ENCODE measurements at places on chromosomes 5 and 9. TPM values are rescaled to one million over a fixed set of nuclear protein-coding genes. Genes with fewer than 3 reads are reported as not detected.

Gene PCDHGB6
- 2.8 TPM for total RNA-seq

Gene SEC61B
- total RNA-seq: 180 TPM

Gene FCN2
- total RNA-seq: not detected

Gene GARNL3
- 5.0 TPM for total RNA-seq

Gene IL33
- not detected for total RNA-seq

Gene ADGRV1
- total RNA-seq: under 0.01 TPM

Gene CD180
- total RNA-seq: not detected

Gene NR3C1
- total RNA-seq: 62.8 TPM

Gene PTTG1
- 95.0 TPM for total RNA-seq

Gene PCDHA2
- not detected for total RNA-seq

Gene HRCT1
- 1.7 TPM for total RNA-seq

Gene MLANA
- not detected for total RNA-seq

Gene IL9
- not detected for total RNA-seq

Gene GFPT2
- total RNA-seq: 20.8 TPM

Gene MTAP
- total RNA-seq: 33.6 TPM

DNA sequence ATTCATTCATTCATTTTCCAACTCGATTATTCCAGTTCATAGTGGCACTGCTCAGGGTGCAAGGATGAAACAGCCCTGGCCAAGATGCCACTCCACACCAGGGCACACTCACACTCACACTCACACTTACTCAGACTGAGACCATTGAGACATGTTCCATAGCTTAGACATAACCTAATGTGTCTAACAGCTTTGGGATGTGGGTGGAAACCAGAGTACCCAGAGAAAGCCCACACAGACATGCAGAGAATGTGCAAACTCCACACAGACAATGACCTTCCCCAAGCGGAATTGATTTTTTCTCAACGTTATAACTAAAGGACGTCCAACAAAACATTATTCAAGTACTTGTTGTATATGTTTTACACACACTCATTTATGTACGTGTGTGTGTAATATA lies 1363.5 kb downstream of the EFNA5 start:
- no peaks in the 10 kb centered on the region for H3K27me3 ChIP-seq
- DNase-seq: no peak
- no peaks in the 10 kb centered on the region for H3K36me3 ChIP-seq
- H3K4me1 ChIP-seq: no peaks in the 10 kb centered on the region

GRCh38 chr5:168468836-168469235 lies 17.4 kb upstream of the RARS1 start:
- H3K27me3 ChIP-seq: no peaks in the 10 kb centered on the region
- H3K36me3 ChIP-seq: peaks cover 4% of the 10 kb centered on the region
- no peak overlapping the region for H3K4me3 ChIP-seq
- peaks cover 19% of the 10 kb centered on the region for H3K4me1 ChIP-seq
- peak; percentile 93 for DNase-seq

GRCh38 chr5:39471836-39472508 lies 47.2 kb upstream of the DAB2 start:
- no peaks in the 10 kb centered on the region for H3K27me3 ChIP-seq
- no peak overlapping the region for H3K4me3 ChIP-seq
- no peaks in the 10 kb centered on the region for H3K36me3 ChIP-seq
- DNase-seq: peak; percentile 55
- no peak overlapping the region for H3K27ac ChIP-seq

DNA sequence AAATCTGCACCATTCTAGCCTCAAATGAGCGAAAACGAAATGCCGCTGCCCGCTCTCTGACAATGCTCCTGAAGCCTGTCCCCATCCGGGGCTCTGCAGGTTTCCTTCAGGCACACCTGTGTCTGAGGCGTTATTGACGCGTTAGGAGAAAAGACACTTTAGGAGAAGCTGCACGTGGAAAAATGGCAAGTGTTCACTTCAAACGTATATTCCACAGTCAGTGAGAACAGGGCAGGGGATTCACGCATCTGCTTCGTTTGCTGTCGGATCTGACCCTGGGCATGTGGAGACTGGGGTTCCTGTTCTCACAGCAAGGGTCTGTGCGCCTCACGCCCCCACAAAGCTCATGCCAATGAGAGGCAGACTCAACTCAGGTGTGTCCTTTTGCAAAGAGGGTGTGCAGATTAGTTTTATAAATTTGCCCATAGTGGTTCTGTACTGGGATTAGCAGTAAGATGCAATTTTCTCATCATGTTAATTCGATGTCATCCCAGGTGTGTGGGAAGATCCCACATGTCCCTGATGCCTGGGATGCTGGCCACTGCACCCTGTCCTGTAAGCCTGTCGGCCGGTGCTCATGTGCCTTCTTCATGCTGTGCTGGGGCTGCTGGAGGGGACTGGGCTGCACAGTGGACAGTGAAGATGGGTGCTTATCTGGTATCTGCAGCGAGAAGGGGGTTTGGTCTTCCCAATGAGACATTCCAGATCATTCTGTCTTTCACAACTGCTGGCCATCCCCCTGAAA lies 11.2 kb upstream of the TBC1D9B start:
- no peak overlapping the region for H3K4me3 ChIP-seq
- DNase-seq: no peak
- H3K36me3 ChIP-seq: no peaks in the 10 kb centered on the region
- no peak overlapping the region for H3K27ac ChIP-seq
- H3K4me1 ChIP-seq: peaks cover 4% of the 10 kb centered on the region
- H3K27me3 ChIP-seq: peaks cover 3% of the 10 kb centered on the region

DNA sequence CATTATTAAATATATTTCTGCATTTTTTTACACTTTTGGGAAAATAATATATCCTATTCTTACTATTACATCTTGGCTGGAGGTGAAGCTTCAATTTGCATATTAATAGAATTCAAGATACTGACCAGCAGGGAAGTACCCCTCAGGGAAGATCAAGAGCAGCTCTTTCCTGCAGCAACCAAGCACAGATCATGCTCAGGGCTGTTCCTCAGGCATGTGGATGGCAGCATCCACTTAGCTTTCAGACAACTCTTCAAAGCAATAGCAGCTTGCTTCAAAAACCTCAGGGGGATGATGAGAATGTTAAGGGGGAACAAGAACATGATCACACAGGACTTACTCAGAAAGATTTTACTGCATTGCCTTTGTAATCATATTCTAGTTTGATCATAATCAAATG lies 731.8 kb downstream of the SEMA5A start:
- no peaks in the 10 kb centered on the region for H3K27me3 ChIP-seq
- no peak for DNase-seq
- H3K4me3 ChIP-seq: no peak overlapping the region
- H3K4me1 ChIP-seq: no peaks in the 10 kb centered on the region

GRCh38 chr5:171783051-171783450 lies 2.6 kb upstream of the SMIM23 start:
- H3K27ac ChIP-seq: no peak overlapping the region
- no peaks in the 10 kb centered on the region for H3K4me1 ChIP-seq
- DNase-seq: peak; percentile 53
- no peak overlapping the region for H3K4me3 ChIP-seq

DNA sequence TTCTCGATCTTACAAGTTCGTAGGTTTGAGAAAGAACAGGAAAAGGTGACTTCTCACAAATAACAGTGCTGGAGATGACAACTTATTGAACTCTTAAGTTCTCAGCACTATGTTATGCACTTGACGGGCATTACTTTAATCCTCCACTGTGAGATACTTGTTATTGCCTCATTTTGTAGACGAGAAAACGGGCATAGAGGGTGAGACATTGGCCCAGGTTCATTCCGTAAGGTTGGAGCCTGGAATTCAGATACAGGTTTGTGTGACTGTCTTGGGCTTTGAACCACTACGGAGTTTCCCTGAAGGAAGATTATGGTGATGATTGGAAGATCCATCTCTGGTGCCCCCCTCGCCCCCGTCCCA lies 657 bp downstream of the MAT2B start:
- peak overlapping the region; percentile 85 for H3K27ac ChIP-seq
- H3K36me3 ChIP-seq: no peaks in the 10 kb centered on the region
- H3K4me1 ChIP-seq: peaks cover 2% of the 10 kb centered on the region
- no peaks in the 10 kb centered on the region for H3K27me3 ChIP-seq

GRCh38 chr5:135944967-135945560 lies 9.7 kb downstream of the LECT2 start:
- H3K4me1 ChIP-seq: no peaks in the 10 kb centered on the region
- no peak overlapping the region for H3K27ac ChIP-seq
- H3K4me3 ChIP-seq: no peak overlapping the region
- H3K36me3 ChIP-seq: no peaks in the 10 kb centered on the region
- no peaks in the 10 kb centered on the region for H3K27me3 ChIP-seq

GRCh38 chr9:75873712-75874111 lies 16.8 kb upstream of the PCSK5 start:
- H3K4me3 ChIP-seq: no peak overlapping the region
- no peak overlapping the region for H3K27ac ChIP-seq
- H3K36me3 ChIP-seq: no peaks in the 10 kb centered on the region
- no peak for DNase-seq

- no peaks in the 10 kb centered on the region for H3K27me3 ChIP-seq
- no peak overlapping the region for H3K4me3 ChIP-seq
- DNase-seq: no peak
- no peak overlapping the region for H3K27ac ChIP-seq
These were observed 372.1 kb downstream of the TLE1 start for GRCh38 chr9:81317223-81317622.

GRCh38 chr5:137629646-137630045 lies 106.2 kb downstream of the KLHL3 start:
- no peak overlapping the region for H3K27ac ChIP-seq
- H3K27me3 ChIP-seq: no peaks in the 10 kb centered on the region
- no peaks in the 10 kb centered on the region for H3K36me3 ChIP-seq
- H3K4me3 ChIP-seq: no peak overlapping the region
- DNase-seq: peak; percentile 63

GRCh38 chr9:128554155-128554862 lies 1.9 kb downstream of the SPTAN1 start:
- no peaks in the 10 kb centered on the region for H3K27me3 ChIP-seq
- peak; percentile 93 for DNase-seq
- peak overlapping the region; percentile 48 for H3K27ac ChIP-seq
- H3K4me1 ChIP-seq: peaks cover 17% of the 10 kb centered on the region
- peak overlapping the region; percentile 99 for H3K4me3 ChIP-seq

GRCh38 chr9:110183208-110184145 lies 24.5 kb downstream of the C9orf152 start:
- H3K36me3 ChIP-seq: no peaks in the 10 kb centered on the region
- no peaks in the 10 kb centered on the region for H3K27me3 ChIP-seq
- H3K27ac ChIP-seq: no peak overlapping the region

DNA sequence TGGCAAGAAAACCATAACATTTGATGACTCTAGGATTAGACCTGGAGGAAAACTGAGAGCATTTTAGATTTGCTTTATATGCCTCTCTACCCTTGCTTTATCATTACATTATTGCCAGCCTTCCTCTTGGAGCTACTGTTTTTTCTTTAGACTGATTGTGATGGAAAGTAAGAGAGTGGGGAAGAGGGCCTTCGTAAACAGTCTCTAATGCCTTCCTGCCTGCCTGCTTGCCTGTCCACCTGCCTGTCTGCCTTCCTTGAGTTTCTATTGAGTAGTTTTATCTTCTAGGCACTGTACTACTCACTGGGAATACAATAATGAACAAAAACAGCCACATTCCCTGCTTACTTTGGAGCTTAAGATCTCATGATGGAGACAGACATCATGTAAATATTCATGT lies 189.3 kb downstream of the TRPM3 start:
- no peak overlapping the region for H3K27ac ChIP-seq
- H3K36me3 ChIP-seq: no peaks in the 10 kb centered on the region
- peaks cover 13% of the 10 kb centered on the region for H3K27me3 ChIP-seq
- H3K4me1 ChIP-seq: no peaks in the 10 kb centered on the region
- H3K4me3 ChIP-seq: no peak overlapping the region

DNA sequence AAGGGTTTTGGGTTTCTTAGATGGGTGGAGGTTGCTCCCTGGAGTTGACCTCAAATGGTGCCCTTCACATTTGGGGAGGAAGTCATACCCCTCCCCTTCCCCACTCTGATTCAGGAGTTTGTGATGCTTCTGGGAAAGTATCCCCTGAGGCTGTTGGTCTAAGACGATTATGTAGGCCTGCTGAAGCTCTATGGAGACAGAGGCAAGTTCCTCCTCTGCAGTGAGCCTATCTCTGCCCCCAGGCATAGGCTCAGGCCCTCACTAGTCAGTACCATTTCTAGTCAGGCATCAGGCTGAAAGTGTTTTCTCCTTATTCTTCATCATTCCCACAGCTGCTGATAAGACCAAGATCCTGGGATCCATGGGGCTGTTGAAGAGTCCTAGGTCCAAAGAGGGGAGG lies 271.6 kb upstream of the NUDT12 start:
- no peaks in the 10 kb centered on the region for H3K4me1 ChIP-seq
- H3K27me3 ChIP-seq: no peaks in the 10 kb centered on the region
- no peak for DNase-seq
- H3K36me3 ChIP-seq: no peaks in the 10 kb centered on the region

DNA sequence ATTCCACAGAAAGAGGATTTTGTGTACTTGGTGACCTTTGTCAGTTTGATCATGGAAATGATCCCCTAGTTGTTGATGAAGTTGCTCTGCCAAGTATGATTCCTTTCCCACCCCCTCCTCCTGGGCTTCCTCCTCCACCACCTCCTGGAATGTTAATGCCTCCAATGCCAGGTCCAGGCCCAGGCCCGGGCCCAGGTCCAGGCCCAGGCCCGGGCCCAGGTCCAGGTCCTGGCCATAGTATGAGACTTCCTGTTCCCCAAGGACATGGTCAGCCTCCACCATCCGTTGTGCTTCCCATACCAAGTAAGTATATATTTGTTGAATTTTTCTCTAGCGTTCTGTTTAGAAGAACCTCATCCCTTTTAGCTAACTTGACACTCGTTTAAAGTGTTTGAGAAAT lies 30.0 kb downstream of the RBM27 start:
- H3K27ac ChIP-seq: no peak overlapping the region
- H3K4me3 ChIP-seq: no peak overlapping the region
- H3K4me1 ChIP-seq: no peaks in the 10 kb centered on the region

DNA sequence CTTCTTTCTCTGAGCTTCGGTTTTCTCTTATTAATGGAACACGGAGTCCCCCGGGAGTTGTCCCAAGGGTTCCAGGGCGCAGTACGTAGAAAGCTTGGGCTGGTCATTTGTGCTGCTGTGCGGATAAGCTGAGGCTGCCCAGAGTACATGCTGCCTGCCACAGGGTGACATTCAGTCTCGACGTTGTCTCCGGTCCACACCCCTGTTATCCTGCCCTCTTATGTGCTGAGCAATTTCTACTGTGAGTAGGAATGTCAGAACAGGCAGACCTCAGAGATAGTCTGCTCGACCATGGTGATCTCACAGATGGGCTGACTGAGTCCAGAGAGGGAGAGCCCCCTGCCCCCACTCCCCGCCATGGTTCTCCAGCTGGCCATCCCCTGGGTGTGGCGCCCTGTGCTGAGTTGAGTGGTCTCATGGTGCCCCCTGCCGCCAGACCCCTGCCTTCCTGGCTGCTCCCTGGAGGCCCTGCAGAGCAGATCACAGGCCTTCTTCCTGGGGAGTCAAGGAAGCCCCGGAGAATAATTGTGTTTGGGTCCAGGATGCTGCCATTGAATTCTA lies 124.0 kb downstream of the RGS3 start:
- no peak overlapping the region for H3K27ac ChIP-seq
- no peaks in the 10 kb centered on the region for H3K4me1 ChIP-seq
- H3K27me3 ChIP-seq: no peaks in the 10 kb centered on the region
- DNase-seq: peak; percentile 38
- H3K36me3 ChIP-seq: peaks cover 18% of the 10 kb centered on the region

GRCh38 chr5:2877522-2877921 lies 126.0 kb upstream of the IRX2 start:
- H3K4me1 ChIP-seq: no peaks in the 10 kb centered on the region
- H3K27ac ChIP-seq: no peak overlapping the region
- no peak overlapping the region for H3K4me3 ChIP-seq
- no peaks in the 10 kb centered on the region for H3K27me3 ChIP-seq
- DNase-seq: no peak

GRCh38 chr9:135098400-135099105 lies 11.1 kb downstream of the OLFM1 start:
- DNase-seq: no peak
- H3K4me3 ChIP-seq: no peak overlapping the region
- no peak overlapping the region for H3K27ac ChIP-seq
- no peaks in the 10 kb centered on the region for H3K4me1 ChIP-seq

- H3K36me3 ChIP-seq: no peaks in the 10 kb centered on the region
- no peak overlapping the region for H3K4me3 ChIP-seq
- no peaks in the 10 kb centered on the region for H3K4me1 ChIP-seq
These were observed 389.3 kb upstream of the DMAC1 start for GRCh38 chr9:8188723-8189407.

Measured in IMR-90 (cell line).